ENCODE measurements at places on chromosomes 3 and 15.

GRCh38 chr3:10137178-10137577 lies 4.4 kb upstream of the VHL start:
- no peak for DNase-seq

GRCh38 chr3:21944251-21944650 lies 193.2 kb upstream of the ZNF385D start:
- no peak for DNase-seq

GRCh38 chr3:143847787-143848631 lies at the start of gene SLC9A9:
TSS of gene SLC9A9 (minus strand) at chr3:143848468. CDS start at chr3:143848322, 146 bp downstream.
- DNase-seq = no peak

DNA sequence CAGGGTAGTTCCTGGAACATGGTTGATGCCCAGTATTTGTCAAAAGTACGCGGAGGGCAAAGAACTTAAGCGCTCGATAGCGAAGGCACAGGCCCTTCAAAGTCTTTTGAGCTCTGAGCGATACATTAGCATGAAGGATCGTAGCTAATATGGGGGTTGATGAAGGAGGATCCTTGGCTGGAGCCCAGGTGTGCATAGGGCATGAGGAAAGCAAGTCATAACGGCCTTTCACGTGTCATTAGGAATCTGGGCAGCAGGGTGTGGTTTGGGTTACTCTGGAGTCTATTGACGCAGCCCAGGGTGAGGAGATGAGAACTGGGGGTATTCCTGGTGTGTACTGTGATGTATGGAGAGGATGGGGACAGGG lies 31.7 kb downstream of the SPINK8 start:
- DNase-seq = no peak

DNA sequence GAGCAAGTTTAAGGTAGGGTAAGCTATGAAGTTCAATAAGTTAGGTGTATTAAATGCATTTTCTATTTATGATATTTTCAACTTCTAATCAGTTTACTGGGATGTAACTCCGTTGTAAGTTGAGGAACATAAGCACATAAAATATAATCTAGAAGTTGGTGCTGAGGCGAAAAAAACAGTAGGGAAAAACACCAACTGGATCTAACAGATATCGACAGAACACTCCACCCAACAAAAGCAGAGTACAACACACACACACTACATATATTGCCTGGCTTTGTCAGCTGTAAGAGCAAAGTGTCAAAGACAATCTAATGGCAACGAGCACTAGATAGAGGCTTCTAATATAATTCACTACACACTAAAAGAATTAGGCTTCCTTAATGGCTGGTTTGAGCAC lies 8.4 kb downstream of the PIK3R4 start:
- no peak for DNase-seq

DNA sequence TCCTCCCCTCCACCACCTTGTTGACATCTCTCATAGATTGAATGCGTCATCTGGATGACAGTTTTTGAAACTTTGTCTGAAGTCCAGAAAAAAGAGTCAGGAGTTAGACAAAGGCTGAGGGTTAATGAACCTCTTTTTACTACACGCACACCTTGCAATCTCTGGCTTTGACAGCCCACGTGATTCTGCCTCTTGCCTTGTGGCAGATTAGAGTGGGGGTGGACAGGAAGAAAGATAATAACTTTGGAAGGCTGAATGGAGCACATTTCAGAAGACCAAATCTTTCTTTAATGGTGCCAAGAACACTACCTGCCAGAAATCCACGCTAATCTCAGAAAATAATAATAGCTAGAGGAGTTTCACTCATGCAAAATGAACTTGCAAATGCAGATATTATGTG lies 327.9 kb upstream of the TRIM42 start:
- DNase-seq = no peak
